Glomerular endothelial cell (primary cell): ENCODE measurements at places on chromosomes 7 and 10. TPM values are rescaled to one million over a fixed set of nuclear protein-coding genes. Genes with fewer than 3 reads are reported as not detected.

DNA sequence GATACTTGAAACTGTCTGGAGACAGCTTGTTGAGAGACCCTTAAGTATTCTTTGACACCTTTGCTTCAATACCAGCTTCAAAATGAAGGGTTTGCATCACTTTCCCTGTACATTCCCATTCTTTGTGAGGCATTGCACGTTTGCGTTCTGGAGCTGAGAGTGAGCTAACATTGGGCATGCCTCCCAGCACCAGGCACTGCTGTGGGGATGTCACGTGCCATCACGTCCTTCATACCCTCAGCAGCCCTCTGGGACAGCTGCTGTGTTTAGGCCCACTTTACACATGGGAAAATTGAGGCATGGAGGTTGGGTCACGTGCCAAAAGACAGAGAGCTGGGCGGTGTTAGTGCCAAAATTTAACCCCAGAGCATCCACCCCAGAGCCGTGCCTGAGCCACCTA, 66.2 kb upstream of the INSYN2A start:
- DNase-seq: no peak

DNA sequence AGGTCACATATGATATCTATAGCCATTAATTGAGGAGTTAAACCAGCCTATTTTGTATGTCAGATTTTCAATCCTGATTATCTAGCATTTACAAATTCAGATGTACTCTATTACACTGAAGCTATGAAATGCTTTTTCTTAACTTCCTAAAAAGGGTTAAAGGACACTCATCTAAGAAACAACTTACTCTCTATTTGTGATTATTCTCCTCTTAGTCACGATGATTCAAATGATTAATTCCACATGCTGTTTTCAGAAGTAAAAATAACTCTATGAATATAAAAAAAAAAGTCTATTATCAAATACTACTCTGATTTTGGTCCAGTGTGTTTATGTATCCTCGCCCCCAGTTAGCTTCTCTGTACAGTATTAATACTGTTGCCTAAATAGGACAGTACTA, 1199.9 kb downstream of the GATA3 start:
- no peak for DNase-seq

DNA sequence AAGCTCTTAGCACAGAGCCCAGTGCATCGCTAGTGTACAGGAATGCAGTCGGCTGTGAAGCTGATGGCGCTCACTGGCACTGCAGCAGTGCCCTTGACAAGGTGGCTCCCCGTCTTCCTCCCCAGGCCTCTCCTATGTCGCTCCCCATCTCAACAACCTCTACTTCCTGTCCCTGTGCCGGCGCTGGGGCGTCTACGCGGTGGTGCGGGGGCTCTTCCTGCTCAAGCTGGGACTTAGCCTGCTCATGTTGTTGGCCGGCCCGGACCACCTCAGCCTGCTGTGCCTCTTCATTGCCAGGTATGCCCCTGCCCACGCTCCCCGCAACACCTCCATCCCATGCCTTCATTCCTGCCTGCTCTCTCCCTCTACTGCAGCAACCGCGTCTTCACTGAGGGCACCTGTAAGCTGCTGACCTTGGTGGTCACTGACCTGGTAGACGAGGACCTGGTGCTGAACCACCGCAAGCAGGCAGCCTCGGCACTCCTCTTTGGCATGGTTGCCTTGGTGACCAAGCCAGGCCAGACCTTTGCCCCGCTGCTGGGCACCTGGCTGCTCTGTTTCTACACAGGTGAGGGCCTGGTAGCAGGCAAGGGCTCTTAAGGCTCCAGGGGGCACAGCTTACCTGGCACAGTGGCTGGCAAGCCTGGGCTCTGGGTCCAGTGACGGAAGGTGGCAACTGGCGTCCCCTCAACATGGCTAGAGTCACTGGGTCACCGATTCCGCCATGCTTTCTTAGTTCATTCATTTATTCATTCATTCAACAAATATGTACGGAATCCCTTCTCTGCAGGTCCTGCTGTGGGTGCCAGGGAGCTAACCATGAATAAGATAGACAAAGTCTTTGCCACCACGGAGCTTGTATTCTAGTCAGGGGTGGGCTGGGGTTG, 22.3 kb upstream of the C10orf95 start:
- no peak for DNase-seq

DNA sequence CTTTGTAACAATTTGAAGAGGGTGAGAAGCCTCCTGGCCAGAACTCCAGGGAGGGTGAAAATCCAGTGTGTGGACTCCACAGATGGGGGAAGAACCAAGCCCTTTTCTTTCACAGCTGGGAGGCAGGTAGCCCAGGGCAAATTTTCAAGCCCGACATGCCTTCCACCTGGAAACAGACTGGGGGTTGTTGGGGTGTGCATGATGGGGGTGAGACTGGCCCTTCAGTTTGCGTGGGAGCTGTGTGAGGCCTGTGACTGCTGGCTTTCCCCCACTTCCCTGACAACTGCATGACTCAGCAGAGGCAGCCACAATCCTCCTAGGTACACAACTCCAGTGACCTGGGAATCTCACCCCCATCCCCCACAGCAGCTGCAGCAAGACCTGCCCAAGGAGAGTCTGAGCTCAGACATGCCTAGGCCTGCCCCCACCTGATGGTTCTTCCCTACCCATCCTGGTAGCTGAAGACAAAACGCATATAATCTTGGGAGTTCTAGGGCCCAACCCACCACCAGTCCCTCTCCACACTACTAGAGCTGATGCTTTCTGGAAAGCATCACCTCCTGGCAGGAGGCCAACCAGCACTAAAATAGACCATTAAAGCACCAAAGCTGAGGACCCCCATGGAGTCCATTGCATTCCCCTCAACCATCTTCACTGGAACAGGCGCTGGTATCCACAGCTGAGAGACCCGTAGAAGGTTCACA, 445.4 kb downstream of the TFEC start:
- DNase-seq: no peak

DNA sequence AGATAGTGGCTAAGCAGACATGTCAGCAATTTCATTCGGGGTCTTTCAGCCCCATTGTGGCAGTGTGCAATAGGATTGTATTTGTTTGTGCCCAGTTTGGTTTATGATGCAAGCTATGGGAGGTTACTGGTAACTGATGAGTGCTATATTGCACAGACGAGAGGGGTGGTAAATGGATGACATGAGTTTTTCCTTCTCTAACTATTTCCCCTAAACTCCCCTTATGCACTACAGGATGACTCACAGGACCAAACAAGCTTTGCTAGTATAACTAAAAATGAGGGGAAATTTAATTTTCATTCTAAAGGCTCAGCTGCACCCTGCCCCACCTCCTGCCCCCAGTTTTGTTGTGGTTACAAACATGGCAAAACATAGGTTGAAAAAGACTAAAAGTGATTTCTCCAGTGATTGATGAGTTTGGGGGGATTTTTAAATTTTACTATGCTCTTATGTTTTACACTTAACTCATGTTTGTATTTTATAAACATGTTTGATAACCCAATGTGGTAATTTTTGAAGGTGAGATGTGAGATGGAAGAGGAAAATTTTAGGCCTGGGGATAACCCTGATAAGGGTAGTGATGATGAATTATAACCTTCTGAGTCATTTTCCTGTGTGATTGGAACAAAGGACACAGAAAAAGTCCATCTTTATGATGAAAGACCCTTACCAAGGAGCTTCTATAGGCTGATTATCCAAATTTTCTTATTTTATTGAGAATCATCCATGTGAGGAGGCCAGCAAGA, 60.8 kb upstream of the NAMPT start:
- no peak for DNase-seq

DNA sequence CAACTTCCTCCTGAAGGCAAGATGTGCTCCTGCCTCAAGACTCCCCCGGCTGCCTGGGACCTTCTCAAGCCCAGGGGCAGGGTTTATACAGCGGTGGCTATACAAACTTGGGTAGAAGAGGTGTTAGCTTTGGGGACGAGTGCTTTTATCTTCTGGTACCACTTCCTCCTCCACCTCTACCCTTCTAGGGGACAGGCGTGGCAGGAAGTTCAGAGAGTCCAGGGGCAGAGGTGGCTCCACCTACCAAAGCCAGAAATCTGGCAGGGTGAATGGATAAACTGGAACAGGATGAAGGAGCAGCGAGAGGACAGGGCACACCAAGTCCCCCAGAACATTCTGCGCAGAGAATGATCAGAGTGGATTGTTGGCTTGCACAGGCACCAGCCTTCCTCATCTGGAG, 24.0 kb upstream of the TM9SF3 start:
- DNase-seq: no peak

DNA sequence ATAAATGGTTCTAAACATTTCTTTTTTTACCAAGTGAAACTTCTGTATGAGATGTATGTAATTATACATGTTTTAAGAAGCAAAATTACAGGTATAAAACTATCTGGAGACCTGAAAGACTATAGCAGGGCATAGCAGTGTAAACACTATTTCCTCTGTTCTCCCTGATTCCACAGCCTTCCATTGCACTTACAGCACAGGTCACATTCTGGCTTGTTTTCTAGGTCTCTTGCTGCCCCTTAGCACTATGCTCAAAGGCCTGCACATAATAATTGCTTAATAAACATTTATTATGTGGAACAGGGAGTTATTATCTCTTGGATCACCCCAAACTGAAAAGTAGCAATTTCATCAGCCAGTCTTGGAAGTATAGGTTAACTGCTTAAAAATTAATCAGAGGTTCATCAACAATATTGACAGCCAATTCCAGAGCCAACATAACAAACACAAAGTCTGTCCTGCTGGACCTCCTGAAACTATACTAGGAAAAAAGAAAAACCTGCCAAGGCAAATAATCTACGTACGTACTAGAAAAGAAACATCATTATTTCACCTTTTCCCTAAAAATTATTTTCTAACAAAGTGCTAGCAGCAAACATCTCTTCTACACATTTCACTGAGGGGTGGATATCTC, 43.2 kb downstream of the PANK1 start:
- no peak for DNase-seq

GRCh38 chr10:99975942-99976809, 33.6 kb downstream of the DNMBP start:
- DNase-seq: no peak

DNA sequence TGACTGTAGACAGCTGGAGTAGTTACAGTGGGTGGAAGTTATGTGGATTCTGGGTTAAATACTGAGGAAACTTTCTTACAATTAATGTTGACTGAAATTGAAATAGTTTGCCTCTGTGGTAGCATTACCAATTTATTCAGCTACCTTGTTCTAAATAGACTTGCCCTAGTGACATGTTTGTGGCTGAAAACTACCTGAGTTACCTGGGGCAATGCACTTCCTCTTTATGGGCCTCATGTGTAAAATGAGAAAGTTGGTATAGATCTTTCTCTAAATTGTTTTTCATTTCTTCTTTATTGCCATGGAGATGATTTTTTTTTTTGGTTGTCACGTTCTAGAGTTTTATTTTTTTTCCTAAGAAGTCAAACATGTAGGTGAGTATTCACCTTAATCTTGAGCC, 252.7 kb upstream of the CDC14C start:
- no peak for DNase-seq

DNA sequence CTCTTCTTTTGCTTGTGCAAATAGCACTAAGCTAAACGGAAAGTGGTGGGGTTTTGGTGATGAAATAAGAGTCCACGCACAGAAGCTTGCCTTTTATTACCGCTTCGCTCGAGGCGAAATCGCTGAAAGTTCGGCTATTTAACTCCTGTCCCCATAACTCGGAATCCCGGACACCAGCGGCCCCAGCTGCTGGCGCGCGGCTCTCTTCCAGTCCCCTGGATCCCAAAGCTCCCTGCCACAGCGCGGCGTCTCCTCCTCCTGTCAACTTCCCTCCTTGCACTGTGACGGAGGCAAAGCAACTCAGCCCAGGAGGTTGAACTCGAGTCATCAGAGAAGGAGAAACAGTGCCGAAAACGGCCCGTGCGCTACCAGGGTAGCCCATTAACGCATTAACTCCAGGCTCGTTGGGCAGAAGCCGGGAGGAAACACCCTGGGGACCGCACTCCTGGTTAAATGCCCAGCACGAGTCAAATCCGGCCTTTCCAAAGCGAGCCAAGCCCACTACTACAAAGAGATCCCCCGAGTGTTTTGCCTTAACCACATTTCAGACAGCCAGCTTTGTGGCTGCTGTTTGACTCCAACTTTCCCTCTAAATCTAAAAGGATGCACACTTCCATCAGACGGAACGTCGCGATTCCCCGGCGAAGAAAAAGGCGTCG, 1.3 kb downstream of the SEMA3D start:
- no peak for DNase-seq

DNA sequence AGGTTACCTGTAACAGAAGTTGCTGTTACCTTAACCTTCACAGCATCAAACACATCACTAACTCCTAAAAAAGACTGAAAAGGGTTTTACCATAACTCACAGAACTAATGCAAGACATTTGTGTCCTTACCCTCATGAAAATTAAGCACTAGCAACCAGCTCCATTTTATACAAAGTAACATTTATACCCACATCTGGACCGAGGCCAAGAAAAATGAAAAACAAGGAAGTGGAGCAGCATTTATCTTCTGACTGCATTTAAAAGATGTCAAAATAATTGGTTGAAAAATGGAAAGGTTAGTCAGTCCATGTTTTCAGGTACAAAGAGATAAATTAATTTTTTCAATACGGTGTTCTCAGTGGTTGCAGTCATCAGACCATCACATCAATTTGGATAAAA, 3.1 kb upstream of the RBP4 start:
- no peak for DNase-seq

- DNase-seq: no peak
Measured at GRCh38 chr10:110404413-110404812, 93.3 kb upstream of the DUSP5 start.

DNA sequence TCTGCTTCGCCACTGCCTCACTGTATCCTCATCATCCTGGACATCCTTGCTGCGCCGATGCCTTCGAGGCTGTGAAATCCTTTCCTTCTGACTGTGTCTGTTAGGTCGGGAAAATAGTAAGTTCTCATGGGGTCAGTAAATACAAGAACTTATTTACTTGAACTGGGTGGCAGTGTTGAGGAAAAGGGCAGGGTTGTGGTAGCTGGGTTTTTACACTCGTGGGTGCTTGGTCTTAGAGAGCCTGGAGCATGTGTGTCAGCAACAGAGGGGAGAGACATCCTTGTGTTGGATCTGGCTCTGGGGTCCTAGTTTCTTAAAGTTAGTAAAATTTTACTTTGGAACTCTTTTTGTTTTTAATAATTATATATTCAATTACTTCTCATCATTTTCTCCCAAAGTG, 112.9 kb upstream of the GATA3 start:
- no peak for DNase-seq

DNA sequence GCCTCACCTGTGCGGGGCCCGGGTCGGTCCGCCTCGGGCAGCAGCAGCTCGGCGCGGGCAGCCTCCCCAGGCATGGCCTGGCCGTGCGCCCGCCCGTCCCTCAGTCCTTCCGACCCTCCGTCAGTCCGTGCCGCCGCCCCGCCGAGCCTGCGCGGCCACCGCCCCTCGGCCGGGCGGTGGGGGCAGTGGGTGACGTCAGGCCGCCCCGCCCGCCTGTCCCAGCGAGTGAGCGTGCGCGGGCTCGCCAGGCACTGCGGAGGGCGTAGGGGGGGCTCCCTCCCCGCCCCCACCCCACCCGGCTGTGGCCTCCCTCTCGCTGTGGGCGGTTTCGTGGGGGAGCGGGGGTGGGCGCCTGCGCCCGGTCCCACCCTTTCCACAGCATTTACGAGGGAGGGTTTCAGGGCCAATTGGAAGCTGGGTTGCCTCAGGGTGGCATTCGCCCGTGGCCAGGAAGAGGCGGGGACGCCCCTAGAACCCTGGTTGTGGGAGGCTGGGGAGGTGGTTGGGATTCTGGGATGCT, at the start of gene NACAD:
Gene NACAD (minus strand): TSS at position 149 of the 520 bp plus-strand sequence. CDS start 75 bp downstream, at position 74.
- no peak for DNase-seq

- DNase-seq: no peak
Measured at GRCh38 chr7:929311-929711, 25.2 kb downstream of the ADAP1 start.

LAMB4 gene
- total RNA-seq: 0.24 and 0.47 TPM in 2 replicates

CLDN4 gene
- total RNA-seq: 0.93 and 9.4 TPM in 2 replicates

ELN gene
- 0.35 and 1.8 TPM in 2 replicates for total RNA-seq

CTAGE15 gene
- not detected in 2 replicates for total RNA-seq

ARMC10 gene
- 22.1 and 28.6 TPM in 2 replicates for total RNA-seq

GATA3 gene
- total RNA-seq: 1.7 and 2.5 TPM in 2 replicates

MAGI2 gene
- total RNA-seq: 6.6 and 6.7 TPM in 2 replicates

MUC12 gene
- not detected in 2 replicates for total RNA-seq

CLEC5A gene
- total RNA-seq: not detected in 2 replicates
